HFFc6 (cell line): ENCODE measurements at places on chromosomes 1 and 21.

DNA sequence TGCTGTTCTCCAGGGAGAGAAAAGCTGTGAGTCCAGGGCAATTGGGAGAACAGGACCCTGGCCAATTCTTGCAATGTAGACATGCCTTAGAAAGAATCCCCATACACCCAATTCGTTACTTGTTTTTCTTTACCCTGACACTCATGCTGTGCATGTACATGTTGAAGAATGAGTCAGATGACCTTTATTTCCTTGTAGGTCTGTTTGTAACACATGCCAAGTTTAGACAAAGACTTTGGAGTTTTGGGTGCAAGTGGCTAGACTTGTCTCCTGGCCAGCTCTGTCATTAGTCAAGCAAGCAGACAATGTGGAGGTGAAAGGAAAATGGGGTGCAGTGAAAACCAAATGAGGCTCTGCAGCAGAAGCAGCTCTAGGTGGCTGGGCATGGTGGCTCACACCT, 38.1 kb downstream of the GNPAT start:
- no peak for DNase-seq

DNA sequence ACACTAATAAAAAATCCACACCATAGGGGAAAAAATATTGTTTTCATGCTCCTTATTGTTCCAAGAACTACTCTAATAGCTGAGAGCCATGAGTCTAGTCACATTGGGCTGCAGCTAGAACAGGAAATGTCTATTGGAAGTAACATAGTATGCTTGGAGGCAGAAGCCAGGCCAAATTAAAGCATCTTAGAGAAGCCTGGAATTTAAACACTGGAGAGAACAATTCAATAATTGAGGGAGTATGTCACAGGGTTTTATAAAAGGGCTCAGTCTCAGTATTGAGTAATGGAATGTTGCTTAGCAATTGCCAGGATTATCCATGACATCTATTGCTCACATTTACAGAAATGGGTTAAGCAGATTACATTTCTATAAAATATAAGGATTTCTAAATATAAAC, 471.3 kb downstream of the LMO4 start:
- peak; percentile 18 for DNase-seq

DNA sequence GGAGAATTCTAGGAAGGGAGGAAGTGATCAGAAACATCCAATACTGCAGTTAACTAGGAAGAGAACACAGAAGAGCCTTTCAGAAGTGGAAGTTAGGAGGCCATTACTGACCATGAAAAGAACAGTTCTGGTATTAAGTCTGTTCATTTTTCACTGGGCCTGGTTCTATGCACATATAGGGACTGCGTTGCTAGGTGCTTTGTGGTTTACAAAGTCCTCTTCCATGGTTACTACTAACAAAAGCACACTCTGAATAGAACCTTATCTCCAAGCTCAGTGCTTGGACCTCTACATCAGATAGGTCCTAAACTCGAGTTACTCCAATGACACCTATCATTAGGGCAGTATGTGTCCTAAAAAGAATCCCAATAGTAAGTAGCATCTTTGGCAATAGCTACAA, 75.4 kb downstream of the RPAP2 start:
- DNase-seq, result no peak

- no peak for DNase-seq
These were observed 176.3 kb downstream of the SDCCAG8 start for GRCh38 chr1:243432136-243432535.

DNA sequence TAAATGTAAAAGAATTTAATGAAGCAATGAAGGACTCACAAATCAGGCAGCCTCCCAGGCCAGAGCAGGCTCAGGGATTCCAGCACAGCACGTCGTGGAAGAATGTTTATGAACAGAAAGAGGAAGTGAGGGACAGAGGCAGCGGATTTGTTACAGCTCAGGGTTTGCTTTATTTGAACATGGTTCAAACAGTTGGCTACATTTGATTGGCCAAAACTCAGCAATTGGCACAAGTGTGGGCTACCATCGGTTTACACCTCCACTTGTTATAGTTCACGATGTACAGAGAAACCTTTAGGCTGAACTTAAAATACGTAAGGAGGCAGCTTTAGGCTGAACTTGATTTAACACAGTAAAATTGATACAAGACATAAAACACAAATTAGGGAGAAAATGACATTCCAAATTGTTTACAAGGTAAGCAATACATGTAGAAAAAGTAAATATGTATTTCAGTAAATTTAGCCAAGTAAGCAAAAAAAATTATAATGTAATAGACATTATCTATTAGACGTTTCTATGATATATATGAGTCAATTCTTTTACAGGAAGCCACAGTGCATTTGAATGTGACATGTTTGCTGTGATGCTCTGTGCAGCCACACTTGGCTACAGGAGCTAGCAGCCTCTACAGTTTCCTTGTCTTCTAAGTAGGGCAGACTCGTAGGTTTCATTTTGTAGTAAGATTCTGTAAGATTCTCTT, 126.5 kb downstream of the ADSS2 start:
- no peak for DNase-seq

GRCh38 chr1:211135342-211135950, 1.5 kb upstream of the KCNH1 start:
- DNase-seq, result peak; percentile 76

DNA sequence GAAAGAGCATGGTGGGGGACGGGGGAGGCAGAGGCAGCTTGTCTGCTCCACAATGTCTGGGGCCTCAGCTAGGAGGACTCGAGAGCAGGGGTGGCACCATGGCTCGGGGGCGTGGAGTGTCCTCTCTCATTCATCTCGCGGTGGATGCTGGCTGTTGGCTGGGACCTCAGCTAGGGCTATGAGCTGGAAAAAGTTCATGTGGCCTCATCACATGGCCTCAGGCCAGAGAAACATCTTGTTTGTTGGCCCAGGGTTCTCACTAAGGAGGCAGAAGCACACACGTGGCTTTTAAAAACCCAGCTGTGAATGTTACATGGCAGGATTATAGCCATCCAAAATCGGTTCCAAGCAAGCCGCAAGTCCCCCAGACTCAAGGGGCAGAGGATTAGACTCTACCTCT, 6.2 kb upstream of the CENPS start:
- peak; percentile 75 for DNase-seq

DNA sequence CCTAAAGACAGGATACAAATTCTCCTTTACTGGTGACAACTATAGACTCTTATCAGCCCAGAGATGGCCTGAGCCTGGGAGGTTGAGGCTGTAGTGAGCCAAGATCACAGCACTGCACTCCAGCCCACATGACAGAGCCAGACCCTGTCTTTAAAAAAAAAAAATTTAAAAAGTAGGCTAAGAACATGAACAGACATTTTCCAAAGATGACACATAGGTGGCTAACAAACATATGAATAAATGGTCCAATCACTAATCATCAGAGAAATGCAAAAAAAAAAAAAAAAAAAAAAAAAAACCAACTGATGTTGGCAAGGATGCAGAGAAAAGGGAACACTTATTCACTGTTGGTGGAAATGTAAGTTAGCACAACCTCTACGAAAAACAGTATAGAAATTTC, 65.0 kb downstream of the TOR3A start:
- DNase-seq, result no peak

DNA sequence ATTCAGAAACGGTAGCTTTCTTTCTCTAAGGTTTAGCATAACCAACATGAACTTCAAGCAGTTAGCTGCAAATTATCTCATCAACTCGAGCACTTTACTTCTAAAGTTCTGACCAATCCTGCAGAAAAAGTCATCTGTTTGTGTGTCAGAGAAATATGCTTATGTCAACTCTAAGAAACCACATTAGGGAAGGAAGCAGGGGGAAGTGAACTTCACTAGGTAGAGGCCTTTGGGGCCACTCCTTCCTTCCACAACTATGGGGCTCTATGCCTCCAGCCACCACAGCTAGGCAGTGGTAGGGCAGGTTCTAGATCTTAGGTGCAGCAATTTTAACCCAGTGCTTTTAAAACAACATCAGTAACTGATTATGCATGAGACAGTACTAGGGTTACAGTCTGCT, 375.9 kb downstream of the DSCAM start:
- no peak for DNase-seq

GRCh38 chr1:216388558-216388957, 34.7 kb downstream of the USH2A start:
- DNase-seq, result no peak

GRCh38 chr1:54474310-54475251, 68.4 kb upstream of the SSBP3 start:
- no peak for DNase-seq

GRCh38 chr1:166814611-166815010, 24.7 kb upstream of the POGK start:
- DNase-seq, result peak; percentile 61

- no peak for DNase-seq
These were observed 13.3 kb downstream of the CELA2B start for GRCh38 chr1:15489052-15489736.

DNA sequence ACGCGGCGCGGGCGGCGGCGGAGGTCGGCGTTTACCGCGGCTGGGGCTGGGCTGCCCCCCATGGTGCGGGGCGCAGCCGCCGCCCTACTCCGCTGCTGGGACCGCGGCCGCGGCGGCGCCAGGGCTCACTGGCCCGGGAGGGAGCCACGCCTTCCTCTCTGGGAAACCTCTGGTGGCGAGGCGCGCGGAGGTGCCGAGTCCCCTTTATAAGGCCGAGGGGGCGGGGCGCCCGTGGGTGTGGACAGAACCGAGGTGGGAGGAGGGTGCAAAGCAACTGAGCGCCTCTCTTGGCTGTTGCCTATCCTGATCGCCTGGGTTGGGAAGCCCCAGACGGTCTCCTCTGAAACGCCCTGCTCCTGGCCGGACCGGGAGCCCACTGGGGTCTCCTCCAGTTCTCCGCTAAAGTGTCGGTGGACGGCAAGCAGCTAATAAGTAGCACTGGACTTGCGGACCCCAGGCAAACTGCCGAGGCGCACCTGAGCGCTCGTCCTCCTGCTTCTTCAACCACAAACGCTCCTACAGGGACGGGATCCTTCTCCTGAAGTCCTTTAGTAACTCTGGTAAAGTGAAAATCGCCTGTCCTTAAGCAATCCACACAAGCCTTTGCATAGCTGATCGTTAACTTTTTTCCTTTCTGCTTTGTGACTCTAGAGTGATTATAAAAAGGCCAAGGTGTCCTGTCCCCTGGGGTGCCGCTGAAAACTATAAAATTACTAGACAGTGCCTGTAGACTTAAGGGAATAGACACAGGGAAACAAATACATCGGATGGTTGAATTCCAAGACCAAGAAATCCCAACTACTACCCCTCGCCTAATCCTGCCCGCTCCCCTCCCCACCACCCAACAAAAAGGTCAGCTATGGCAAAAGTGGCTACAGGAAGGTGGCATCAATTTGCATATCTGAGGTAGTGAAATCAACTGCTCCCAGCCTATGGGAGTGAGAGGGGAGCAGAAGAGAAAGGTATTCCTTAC, at the start of gene PTGER3:
TSS of gene PTGER3 (minus strand) at position 182 of the 973 bp plus-strand sequence. CDS start 239 bp downstream, outside the sequence.
- DNase-seq, result no peak

GRCh38 chr1:181112071-181112929, 23.8 kb downstream of the IER5 start:
- peak; percentile 97 for DNase-seq

DNA sequence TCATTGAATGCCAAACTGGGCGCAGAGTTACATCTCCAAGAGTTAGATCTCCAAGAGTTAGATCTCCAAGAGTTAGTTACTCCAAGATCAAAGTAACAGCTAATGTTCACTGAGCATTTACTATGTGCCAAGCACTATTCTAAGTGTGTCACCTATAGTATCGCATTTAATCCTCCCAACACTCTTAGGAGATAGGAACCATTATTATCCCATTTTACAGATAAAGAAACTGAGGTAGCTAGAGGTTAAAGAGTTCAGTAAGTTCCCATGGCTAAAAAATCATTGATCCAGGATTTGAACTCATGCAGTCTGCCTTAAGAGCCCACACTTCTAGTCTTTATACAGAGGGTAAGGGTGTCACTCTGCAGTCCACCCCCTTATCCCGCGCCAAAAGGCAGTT, 1.5 kb upstream of the NAV1 start:
- DNase-seq, result no peak

DNA sequence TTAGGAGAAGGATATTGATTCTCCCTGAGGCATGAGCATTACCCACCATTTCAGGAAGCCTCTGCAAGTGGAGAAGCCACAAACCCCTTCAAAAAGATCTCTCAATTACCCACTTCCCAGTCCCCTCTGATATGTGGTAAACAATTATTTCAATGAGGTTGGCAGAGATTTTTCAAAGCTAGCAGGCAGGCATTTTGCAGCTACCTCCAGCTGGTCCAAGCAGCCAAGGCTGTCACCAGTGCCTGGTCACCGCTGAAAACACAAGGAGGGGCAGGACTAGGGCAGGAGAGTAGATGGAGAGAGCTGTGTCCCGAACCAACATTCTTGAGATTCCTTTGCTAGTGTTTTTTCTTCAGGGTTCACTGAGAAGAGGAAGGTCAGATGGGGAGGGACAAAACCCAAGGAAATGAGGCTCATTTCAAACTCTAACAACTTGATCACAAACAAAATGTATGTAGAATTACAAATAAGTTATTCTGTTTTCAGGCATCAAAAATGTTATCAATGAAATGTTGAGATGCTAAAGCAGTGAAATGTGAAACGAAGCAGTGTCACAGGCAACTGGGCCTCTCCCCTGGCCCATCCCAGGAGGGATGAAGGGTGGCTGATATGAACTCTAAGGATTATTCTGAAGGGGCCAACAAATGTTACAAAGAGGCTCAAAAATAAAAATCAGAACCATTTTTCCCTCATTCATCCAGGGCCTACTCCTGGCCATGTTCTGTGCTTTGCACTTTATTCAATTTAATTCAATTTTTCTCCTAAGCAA, 22.3 kb downstream of the APP start:
- DNase-seq, result no peak
